ENCODE measurements at places on chromosomes 4 and X. TPM values are rescaled to one million over a fixed set of nuclear protein-coding genes. Genes with fewer than 3 reads are reported as not detected.

GRCh38 chrX:17563076-17563475 is 174.2 kb upstream of the SCML1 start:
- DNase-seq: no peak

DCX gene
- total RNA-seq: not detected

DNA sequence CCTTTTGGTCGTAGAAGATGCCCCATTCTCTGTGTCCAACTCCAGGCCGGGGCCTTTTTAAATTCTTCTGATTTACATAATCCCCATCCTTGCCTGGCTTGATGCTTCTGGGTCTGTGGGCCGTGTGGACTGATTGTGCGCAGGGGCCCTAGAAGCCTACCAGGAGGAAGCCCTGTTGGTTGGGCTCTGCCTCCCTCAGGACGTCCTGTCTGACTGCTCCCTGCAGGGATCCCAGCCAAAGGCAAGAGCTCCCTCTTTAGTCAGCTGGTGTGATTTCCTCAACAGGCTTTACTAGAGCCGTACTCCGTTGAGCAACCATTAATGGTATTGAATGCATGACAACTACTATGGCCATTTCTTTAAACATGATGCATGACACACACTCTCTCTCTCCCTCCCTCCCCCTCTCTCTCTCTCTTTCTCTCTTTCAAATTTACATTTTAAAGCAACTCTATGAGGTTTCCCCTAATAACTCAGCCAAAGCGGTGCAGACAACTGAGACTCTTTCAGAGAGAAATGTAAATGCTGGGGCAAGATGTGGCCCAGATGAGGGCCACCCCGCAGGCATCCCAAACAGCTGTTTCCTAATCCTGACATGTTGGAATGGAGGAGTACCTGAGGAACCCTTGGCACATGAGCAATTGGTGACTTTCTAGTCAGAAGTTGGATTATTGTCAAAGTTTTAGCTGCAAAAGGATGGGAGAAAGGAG is 117.3 kb downstream of the DRD5 start:
- peak; percentile 26 for DNase-seq

GRCh38 chr4:3292571-3293400 is at the start of gene RGS12:
Gene RGS12, plus strand, starts transcription at chr4:3293021. Its CDS starts 23,150 bp downstream, at chr4:3316171.
- peak; percentile 98 for DNase-seq

SPANXC gene
- total RNA-seq: not detected

- no peak for DNase-seq
Measured at GRCh38 chrX:149383852-149384251, 121.3 kb downstream of the IDS start.

DNA sequence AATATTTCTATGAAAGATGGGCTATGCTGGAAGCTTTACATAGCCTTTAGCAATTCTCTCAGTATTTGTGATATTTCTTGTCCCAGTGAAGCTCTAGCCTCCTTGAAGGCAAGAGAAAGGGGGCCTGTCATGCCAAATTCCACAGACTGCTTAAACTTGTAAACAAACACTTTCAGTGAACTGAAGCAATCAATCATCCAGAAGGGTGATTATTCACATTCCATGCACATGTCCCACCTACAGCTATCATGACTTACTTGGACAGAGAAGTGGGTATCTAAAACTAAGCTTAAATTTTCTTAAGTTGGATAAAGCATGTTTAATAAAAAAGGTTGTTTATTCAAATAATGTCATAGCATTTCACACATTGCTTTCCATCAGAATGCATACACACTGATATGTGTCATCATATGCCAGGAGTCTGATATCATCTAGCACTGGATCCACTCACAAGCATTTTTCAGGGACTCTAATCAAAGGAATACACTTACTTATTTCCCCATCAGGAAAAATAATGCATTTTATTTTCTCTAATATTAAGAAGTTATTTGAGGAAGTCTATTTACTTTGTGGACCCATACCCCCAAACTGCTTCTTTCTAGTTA is 1.2 kb upstream of the FSTL5 start:
- DNase-seq: no peak

LONRF3 gene
- total RNA-seq: 79.1 TPM

DNA sequence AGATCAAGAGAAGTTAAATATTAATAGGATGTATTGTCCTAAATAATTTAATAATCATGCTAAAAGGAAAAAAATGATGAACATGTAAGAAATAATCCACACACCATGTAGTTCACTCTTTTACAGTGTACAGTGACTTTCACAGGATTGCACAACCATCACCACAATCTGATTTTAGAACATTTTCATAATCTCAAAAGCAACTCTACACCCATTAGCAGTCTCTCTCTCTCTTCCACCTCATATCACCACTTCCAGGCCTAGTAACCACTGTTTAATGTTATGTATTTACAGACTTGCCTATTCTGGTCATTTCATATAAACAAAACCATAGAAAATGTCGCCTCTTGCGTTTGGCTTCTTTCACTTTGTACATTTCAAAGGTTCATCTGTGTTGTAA is 153.4 kb downstream of the FSTL5 start:
- no peak for DNase-seq

DOCK11 gene
- total RNA-seq: 5.4 TPM

- DNase-seq: no peak
Measured at GRCh38 chr4:37770016-37770415, 56.5 kb upstream of the PGM2 start.

GRCh38 chr4:160319221-160319867 is 1216.5 kb downstream of the RAPGEF2 start:
- DNase-seq: peak; percentile 2

GRCh38 chrX:97158269-97158668 is 274.6 kb downstream of the RPA4 start:
- no peak for DNase-seq

PWWP3B gene
- total RNA-seq: not detected

SHROOM2 gene
- total RNA-seq: 8.5 TPM

SLC10A4 gene
- total RNA-seq: 1.7 TPM

KANTR gene
- 18.7 TPM for total RNA-seq

- peak; percentile 69 for DNase-seq
Measured at GRCh38 chrX:2500091-2500802, 529 bp downstream of the DHRSX start.

ARAP2 gene
- 12.7 TPM for total RNA-seq

IDS gene
- 32.1 TPM for total RNA-seq

GABRE gene
- total RNA-seq: 49.2 TPM

DNA sequence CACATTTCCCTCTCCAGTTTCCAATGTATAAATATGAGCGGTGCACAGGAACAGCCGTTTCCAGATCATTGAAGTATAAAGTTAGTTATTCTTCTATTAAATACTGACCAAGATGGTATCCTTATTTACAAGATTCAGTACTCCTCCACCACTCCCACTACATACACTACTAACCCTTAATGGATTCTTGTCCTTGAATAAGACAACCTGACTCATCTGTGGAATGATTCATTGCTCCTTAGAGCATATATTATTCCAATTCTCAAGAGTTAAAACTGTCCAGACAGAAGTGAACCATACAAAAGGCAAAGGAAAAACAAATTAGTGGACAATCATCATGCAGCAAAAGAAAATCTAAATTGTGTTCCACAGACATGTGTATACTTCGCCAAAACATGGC is 373.3 kb downstream of the IDS start:
- no peak for DNase-seq

All from stomach (tissue), 19 donors.